ENCODE measurements at places on chromosomes 4 and X.

- DNase-seq = no peak
These were observed 14.0 kb downstream of the RASL11B start for GRCh38 chr4:52876069-52876468.

GRCh38 chr4:82230306-82230705, 143.5 kb downstream of the HNRNPD start:
- no peak for DNase-seq

DNA sequence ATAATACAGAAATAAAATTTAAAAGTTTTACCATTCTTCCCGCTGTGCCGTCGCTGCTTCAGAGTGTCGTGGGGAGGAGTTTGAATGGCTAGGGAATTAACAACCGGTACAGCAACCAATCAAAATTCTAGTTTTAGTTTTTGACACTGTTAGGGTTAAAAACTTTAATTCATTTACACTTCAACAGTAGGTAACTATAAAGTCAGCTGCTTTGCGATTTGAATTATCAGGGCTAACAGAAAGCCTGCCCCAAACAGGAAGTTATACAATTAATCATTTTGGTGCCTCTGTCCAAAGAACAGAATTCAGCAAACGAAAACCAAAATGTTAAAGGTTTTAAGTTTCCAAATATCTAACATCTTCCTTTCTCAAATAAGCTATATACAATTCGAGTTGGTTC, 2.3 kb downstream of the HNRNPD start:
- DNase-seq = no peak

DNA sequence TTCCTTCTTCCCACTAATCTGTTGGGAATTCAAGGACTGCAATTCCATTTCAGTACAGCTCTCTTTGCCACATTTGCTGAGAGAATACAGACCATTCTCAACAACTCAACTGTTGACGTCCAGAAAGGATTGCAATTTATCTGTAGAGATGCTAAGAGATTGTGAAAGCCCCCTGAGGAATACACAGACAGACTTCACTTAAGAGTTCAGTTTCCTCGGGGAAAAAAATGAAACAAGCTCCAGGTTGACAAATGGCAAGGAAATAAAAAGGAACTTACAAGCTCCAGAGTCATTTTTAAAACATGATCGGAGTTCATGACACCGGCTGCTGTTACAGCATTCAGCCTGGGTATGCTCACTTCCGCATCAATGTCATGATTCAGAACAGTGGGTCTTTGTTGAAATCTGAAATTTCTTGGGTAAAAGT, 13.8 kb downstream of the TLR10 start:
- DNase-seq = peak; percentile 45

DNA sequence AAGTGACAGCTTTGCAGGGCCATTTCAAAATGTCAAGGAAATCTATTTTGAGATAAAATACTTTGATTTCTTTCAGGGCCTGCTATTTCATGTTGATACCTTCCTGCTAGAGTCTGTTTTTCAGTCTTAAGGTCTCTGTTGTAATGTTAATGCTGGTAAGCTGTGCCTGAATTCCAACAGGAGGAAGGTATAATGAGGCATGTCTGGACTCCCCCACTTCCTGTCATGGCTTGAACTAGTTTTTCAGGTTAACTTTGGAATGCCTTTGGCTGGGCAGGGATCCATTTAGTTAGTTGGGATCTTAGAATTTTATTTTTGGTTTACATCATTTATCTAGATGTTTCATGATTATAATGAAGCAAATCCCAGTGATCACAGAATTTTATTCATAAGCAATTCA, 279.0 kb downstream of the CFAP47 start:
- DNase-seq = no peak

DNA sequence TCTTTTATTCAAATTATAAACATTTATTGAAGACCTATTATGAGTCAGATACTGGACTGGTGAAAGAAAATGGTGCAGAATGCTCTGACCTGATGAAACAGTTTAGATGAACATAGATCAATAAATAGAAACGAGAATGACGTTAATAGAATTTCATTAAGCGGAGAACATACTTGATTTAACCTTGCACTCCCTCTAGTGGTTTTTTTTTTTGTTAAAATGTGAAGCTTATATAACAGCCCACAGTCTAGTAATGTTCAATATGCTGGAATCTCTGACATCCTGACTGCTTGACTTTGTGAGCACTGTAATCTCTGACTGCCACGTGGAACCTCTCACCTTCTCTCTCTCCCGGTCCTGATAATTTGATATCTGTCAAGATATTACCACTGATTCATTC, 32.3 kb downstream of the HDAC8 start:
- peak; percentile 44 for DNase-seq

- DNase-seq = no peak
These were observed 18.3 kb downstream of the ZNF518B start for GRCh38 chr4:10438924-10439323.

DNA sequence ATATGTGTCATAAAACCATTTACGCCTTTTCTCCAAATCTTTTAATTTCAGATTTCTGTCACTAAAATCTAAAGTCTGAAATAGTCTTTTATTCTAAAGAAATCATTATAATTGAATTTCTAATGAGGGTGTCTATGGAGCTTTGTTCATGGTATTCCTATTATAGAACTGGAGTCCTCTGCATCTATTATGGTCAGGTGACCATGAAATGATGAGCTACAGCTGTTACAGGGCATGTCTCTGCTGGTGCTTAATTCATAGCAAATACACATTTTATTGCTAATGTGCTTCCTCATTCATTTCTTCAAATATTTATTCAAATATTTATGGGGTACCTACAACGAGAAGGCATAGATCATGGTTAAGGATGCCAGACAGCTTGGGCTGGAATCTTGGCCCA, 126.1 kb downstream of the NAA11 start:
- DNase-seq = no peak

DNA sequence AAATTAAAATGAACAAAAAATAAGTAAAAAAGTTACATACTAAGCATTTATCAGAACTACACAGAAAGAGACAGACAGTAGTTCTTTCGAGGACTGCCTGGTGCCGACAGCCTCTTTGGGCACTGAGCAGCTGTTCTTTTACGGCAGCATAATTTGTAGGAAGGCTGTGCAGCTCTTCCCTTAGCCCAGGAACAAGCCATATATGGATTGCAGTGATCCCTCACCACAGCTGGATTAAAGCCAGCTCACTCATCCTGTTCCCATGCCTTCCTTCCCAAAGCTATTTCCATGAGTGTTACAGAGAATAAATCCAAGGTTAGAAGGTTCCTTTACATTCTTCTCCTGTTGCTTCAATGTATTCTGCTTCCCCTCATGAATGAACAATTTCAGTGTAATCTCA, 71.7 kb downstream of the DDX60L start:
- peak; percentile 59 for DNase-seq

GRCh38 chrX:149711545-149712236, at the start of gene MAGEA11:
MAGEA11 (plus strand) TSS chrX:149712060; CDS start chrX:149713160, 1,100 bp downstream.
- DNase-seq = no peak

GRCh38 chr4:1030031-1030430, 18.6 kb downstream of the FGFRL1 start:
- DNase-seq = no peak

GRCh38 chrX:152451731-152451980, 541 bp upstream of the GABRA3 start:
- DNase-seq = no peak

- no peak for DNase-seq
These were observed 16.1 kb upstream of the REPS2 start for GRCh38 chrX:16930392-16930791.

DNA sequence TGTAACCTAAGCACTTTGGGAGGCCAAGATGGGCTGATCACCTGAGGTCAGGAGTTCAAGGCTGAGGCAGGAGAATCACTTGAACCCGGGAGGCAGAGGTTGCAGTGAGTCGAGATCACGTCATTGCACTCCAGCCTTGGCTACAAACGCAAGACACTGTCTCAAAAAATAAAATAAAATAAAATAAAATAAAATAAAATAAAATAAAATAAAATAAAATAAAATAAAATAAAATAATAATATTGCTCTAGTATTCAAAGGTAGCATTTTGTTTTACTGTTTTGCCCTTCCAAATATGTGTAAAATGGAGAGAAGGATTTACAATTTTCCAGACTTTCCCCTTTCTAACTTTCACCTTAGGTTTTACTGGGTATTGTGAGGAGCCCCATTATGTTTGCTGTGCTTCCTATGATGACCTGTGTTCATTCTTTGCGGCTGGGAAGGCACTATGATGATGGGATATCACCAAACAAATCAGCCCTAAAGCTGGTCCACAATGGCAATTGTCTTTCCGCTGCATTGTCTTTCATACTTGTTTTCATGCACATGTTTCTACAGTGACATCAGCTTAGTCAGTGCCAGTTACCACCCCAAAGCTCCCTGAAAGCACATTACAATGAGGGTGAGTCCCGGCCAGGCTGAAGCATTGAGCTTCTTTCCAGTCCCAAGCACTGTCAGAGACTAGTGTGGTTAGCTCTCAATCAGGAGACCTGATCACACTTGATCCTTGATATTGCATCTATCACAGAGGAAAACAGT, 50.8 kb downstream of the DTHD1 start:
- no peak for DNase-seq

DNA sequence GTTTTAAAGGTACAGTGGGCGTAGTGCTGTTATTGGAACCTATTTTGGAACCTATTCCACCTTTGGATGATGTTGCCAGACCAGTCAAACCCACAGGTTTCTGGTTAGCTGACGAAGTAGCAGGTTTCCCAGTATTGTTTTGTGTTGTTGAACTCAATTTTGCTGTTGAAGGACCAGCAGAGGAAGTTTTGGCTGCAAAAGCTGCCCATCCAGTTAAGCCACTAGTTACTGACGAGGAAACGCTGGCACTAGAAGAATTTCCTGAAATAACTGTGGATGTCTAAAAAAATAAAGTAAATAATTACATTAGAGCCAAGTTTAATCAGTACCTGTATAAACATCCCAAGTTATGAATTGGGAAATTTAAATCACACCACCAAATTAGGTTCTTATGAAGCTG, 25.5 kb downstream of the INTS12 start:
- no peak for DNase-seq

- peak; percentile 57 for DNase-seq
These were observed 401 bp downstream of the SOWAHD start for GRCh38 chrX:119758731-119759247.

GRCh38 chr4:110064934-110065333, 133.5 kb downstream of the ELOVL6 start:
- DNase-seq = no peak

GRCh38 chr4:242121-242848, 63.0 kb downstream of the ZNF732 start:
- peak; percentile 7 for DNase-seq

GRCh38 chr4:116953947-116954346, 131.4 kb downstream of the TRAM1L1 start:
- DNase-seq = peak; percentile 50

GRCh38 chrX:108165383-108166111, 74.0 kb downstream of the ATG4A start:
- DNase-seq = peak; percentile 43

DNA sequence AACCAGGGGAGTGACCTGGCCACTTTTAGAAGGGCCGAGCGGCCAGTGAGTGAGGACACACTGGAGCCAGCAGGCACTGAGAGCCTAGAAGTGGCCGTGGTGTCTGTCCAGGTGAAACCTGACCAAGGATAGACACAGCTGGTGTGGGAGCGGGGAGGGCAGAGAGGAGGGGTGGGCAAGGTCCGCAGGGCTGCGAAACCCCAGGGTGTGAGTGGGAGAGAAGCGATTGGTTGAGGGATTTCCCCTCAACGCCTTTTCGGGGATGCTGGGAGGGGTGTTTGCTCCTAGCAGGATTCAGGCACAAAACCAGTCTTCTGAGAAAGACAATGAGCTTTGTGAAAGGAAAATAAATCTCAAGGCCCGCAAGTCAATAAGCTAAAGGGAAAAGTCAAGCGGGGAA, 33.2 kb upstream of the ARSD start:
- no peak for DNase-seq

DNA sequence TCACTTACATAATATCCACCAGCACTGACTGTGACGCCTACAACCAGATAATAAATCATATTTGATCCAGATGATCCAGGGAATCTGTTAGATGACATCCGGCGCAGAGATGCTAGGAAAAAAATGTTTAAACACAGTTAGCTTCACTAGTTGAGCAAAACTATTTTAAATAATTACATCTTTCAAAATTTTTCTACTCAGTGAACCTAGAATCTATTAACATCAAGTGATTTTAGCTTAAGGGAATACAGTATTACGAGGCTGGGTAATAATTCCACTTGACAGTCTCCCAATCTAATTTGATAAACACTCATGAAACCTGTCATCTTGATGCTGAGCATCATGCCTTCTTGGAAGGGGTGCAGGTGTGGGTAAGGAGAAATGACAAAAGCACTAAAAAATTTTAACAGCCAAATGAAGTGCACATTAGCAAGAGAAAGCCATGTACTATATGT, 4.7 kb downstream of the MGARP start:
- no peak for DNase-seq

DNA sequence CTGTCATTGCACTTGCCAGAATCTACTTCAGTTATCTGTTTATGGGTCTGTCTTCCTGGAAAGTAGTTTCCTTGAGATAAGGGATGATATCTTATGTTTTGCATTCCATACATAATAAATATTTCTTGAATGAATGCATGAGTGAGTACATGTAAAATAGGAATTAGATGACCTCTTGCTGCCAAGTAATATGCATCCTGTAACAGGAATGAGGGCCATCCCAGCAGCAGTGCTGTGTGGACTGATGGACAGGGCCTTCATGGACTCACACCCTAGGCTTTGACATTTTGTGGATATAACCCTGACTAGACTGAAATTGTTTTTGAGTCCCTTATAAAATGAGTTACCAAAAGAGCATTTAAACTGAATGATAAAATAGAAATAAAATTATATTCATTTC, 77.2 kb upstream of the NEIL3 start:
- no peak for DNase-seq

GRCh38 chr4:74669702-74670101, 124.6 kb downstream of the BTC start:
- DNase-seq = no peak

DNA sequence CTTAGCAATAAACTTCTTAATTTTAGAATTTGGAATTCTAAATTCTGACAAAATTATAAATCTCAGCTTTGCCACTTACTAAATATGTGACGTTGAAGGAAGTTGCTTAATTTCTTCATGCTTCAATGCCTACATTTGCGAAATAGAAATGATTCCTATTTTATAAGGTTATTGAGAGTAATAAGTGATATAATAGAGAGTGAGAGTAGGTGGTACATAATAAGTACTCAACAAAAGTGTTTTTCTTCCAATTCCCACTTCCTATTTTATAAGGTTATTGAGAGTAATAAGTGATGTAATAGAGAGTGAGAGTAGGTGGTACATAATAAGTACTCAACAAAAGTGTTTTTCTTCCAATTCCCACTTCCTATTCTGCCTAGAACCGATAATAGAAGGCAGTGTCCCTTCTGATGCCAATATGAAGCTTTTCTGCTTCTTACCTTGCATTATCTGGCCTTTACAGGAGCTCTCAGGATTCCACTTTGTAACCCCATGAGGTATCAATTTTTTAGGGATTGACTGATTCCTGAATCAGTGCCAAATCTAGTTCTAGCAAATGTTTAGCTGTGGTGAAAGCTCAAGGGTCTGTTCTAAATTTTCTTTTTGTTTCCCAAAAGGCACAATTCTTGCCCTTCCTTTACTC, 31.4 kb downstream of the VSIG4 start:
- no peak for DNase-seq

Data from eye (tissue), 1 donor.